ENCODE measurements at places on chromosomes 12 and 14.

GRCh38 chr12:20105943-20106342 lies 262.4 kb upstream of the PDE3A start:
- DNase-seq: no peak

DNA sequence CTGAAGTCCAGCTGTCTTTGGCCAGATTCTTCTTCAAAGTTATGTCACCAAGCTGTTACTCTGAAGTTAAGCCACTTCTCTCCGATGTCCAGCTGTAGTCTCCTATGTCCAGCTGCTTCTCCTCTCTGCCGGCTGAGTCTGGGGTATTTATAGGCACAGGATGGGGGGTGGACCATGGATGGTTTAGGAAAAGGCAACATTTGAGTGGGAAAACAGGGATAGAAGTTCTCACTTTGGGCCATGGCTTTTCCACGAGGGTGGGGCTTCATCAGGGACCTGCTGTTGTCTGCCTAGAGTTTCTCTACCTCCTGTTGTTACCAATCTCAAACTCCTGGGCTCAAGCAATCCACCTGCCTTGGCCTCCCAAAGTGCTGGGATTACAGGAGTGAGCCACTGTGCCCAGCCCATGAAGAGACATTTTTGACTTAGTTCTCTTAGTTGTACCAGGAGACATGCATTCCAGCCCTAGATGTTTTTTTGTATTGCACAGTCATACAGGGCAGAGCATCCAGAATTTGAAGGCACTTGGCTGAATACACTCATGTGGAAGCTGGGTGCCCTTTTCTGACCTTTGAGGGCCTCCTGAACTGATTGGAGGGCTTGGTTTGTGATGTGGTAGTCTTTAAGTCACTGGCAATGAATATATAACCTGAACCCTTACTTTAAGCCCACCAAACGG lies 79.8 kb upstream of the HECTD1 start:
- no peak for DNase-seq

- DNase-seq: no peak
Observed at GRCh38 chr14:57382283-57382682, 8.1 kb upstream of the NAA30 start.

DNA sequence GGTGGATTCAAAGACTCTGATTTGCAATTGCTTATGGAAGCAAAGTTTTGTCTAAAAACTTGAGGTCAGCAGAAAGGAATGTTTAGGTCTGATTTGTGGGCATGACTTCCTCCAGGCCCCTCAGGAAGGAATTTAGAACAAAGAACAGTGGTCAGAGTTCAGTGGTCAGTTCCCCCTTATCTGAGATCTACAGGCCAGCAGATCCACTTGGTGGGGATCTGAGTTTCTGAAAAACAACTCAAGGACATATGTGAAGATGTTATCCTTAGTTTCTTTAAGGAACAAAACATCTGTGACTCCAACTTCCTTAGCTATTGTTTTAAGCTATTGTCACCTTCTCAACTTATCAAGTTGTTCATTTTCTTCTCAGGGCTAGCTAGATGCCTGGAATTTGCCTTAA lies 28.0 kb upstream of the NAA30 start:
- DNase-seq: no peak

GRCh38 chr12:212415-212714 lies 1.6 kb downstream of the SLC6A12 start:
- DNase-seq: no peak

GRCh38 chr14:61421212-61421923 lies 100.0 kb downstream of the PRKCH start:
- DNase-seq: no peak

DNA sequence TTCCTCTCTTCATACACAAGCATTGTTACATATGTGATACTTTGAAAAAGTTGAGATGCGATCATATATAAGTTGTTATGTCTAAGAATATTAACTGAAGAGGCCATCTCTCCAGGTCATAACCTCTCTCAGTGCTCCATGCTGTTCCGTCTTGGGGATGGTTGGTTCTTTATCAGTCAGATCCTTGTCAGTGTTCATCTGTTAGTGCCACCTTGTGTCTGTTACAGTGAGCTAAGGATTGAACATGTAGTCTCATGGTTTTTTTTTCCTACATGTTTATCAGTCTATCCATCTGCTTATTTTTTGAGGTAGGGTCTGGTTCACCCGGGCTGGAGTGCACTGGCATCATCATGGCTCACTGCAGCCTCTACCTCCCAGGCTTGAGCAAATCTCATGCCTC lies 30.5 kb downstream of the EP400 start:
- DNase-seq: no peak

DNA sequence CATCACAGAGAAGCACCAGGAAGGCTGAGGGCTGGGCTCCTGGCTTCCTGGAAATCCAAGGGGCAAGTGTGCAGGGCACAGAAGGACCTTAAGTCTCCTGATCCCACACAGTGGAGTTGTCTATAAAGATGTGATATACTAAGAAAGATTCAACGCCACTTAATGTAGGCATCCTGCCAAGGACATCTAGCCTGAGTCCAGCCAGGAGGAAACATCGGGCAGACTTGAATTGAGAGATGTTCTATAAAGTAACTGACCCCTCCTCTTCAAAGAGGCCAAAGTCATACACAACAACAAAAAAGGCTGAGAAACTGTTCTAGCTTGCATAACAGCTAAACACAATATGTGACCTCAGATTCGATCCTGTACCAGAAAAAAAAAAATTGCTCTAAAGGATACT lies 299.5 kb upstream of the NOS1 start:
- no peak for DNase-seq
